Activated naive CD4-positive, alpha-beta T cell treated with anti-CD3 and anti-CD28 coated beads, Interleukin-2, amount 10 ng/mL, durations not matched to agents 7 days and 5 days (primary cell): ENCODE measurements at places on chromosomes 11 and 22.

GRCh38 chr11:123509737-123510578 lies 79.9 kb downstream of the GRAMD1B start:
- no peak for DNase-seq

GRCh38 chr11:94150056-94150455 lies 21.4 kb downstream of the PANX1 start:
- DNase-seq: no peak

GRCh38 chr22:21932347-21932746 lies 20.3 kb downstream of the PPM1F start:
- no peak for DNase-seq

DNA sequence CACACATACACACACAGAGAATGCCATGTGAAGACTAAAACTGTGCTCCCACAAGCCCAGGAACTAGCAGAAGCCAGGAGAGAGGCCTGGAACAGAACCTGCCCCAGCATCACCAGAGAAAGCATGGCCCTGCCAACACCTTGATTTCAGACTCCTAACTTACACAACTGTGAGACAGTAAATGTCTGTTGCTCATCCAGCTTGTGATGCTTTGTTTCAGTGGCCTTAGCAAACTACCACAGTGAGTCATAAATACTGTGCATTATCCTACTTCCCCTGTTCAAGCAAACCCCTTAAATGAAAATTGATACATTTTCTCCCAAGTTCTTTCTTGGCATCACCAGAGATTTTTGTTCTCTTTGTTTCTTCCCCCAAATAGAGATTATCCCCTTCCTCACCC lies 1539.4 kb upstream of the TENM4 start:
- no peak for DNase-seq

GRCh38 chr11:72358466-72359405 lies 75.6 kb downstream of the CLPB start:
- DNase-seq: no peak

- DNase-seq: peak; percentile 15
Observed at GRCh38 chr11:1884303-1884700, 7.4 kb downstream of the PRR33 start.

DNA sequence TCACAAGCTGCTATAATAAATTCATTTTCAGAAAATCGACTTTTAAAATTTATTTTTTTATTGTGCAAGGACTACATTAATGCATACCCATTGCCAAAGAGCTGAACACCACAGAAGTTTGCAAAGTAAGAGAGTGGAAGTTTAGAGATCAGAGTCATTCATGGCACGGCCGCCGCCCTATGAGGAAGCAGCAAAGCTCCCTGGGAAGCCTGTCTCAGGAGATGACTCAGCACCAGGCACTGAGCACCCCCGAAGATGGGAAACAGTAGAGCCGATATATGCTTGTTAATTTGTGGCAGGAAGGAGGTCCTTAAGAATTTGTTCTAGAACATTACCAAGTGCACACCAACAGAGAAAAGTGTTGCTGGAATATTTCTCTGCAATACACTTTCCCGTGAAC lies 693.7 kb downstream of the OPCML start:
- DNase-seq: no peak

DNA sequence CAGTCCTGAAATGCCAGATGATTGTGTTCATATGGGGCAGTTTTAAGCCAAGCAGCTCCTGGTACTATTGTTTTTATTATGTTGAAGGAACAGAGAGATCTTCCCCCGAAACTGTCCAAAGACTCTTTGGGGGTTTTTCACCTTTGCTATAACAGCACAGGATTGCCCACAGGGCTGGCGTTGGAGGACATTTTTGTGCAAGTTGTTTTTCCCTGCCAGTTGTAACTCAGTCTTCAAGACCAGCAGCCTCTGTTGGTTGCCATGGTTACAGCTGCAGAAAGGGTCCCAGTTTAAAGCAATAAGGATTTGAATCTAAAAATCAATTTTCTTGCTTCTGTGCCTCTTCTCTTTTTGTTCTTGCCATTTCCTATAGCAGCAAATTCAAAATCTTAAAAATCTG lies 45.4 kb upstream of the YWHAH start:
- no peak for DNase-seq

- no peak for DNase-seq
Observed at GRCh38 chr11:105937738-105938137, 84.3 kb downstream of the MSANTD4 start.

GRCh38 chr11:50278756-50279155 lies 246.1 kb downstream of the OR4C45 start:
- DNase-seq: no peak

DNA sequence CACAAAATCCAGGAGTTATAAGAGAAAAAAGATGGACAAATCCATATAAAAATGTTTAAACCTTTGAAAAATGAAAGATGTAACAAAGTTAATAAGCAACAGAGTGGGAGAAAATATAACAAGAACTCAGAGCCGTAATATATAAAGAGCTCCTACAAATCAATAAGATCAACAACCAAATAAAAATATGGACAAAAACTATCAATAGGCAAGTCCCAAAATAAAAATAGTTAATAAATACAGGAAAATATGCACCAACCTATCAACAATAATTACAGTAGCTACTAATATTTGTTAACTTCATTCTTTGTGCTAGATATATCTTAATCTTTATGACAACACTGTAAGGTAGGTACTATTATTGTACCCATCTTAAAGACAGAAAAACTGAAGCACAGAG lies 2.8 kb downstream of the CARD10 start:
- no peak for DNase-seq

GRCh38 chr11:10856689-10857458 lies 979 bp downstream of the ZBED5 start:
- no peak for DNase-seq

DNA sequence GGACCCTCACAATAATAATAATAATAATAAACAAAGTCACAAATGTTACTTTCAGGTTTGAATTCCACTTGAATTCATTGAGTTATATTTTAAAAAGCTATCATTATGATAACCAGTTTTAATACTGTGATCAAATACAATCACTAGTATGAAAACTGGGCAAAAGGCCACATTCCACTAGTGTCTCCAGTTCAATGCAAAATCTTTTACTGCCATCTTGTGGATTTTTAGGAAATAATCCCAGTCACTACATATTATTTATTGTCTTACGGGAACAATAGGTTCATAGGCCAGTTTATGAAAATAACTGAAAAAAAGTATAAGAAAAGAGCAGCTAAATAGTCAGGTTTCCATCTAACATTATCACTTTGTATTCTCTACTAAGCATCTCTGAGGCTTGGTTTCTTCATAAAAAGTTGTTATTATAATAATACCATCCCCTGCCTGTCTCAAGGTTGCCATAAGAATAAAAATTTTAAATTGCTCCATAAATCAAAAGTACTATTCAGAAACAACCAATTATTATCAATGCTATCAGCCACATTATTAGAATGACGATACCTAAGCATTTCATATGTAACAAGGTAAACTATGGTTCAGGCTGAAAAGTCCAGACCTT lies 533.9 kb upstream of the CCDC90B start:
- DNase-seq: no peak

- DNase-seq: no peak
Observed at GRCh38 chr22:39254122-39254521, 9.3 kb upstream of the PDGFB start.

DNA sequence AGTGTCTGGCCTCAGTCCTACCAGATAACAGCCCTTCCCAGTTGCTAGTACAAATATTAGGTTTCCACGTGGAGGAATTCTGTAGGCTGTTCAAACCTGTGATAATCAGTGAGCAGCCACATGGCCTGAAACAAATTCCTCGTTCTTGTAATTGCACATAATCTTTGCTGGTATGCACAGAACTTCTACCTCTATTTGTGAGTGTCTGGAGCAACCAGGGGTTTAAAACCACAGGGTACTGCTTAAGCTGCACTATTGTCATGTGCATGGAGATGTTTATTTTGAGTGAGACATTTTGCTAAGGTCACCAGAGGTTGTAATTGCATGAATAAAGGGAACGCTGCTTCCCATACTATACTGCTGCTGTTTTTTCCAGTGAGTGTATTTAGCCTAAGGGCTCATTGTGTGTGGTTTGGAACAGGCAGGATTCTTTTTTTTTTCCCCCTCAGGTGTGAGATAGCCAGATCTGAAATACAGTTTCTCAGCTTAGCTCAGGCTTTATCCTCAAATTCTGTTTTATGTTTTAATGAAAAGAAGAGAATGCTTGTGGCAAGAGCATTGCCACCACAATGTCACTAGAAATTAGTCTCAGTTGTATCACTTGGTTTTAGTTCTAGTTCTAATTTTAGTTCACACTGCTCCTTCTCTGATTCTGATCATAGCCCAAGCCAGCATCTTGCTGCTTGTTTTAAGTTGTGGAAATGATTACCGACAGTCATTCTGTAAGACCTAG lies 60.5 kb downstream of the CYB5R2 start:
- no peak for DNase-seq

DNA sequence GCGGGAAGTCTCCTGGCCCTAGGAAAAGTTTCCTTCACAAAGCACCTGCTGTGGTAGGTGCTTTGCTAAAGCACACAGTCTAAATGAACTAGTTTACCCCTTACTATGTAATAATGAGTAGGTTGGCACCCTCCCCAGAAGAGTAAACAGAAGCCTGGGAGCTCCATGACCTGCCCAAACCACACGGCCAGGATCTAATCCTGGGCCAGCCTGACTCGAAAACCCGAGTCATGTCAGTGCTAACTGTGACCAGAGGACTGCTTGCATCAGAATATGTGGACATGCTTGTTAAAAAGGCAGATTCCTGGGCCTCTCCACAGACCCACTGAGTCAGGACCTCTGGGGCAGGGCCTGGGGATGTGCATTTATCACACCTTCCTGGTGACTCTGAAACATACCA lies 67.7 kb downstream of the PANX1 start:
- DNase-seq: no peak

DNA sequence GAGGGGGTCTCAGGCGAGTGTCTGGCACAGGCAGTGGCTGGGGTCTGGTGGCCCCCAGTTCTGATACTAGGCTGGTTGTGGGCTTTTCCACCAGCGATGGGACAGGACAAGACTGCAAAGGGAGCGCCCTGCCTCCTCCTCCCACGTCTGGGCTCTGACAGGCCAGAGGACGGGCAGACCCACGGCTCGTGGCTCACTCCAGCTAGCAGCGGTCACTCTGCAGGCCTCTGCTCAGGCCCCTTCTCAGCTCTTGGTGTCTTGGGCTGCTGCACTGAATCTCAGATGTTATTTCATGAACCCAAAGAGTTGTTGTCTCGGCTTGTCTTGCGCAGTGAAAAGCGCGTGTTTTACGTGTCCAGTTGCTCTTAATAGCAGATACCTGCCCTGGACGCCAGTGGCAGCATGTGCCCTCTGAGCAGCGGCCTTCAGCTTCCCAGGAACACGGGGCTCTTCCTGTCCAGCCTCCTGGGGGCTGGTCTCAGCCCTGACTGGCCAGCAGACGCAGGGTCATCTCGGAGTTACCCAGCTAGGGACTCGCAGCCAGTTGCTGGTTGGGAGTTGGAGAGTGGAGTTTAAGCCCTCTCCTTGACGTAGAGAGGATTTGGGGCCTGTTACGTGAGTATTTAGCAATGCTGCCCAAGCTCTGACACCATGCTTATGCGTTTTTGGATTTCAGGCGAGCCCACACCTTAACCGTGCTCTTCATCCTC lies 9.6 kb downstream of the PTDSS2 start:
- no peak for DNase-seq

GRCh38 chr11:60929764-60930163 lies 5.5 kb downstream of the TMEM132A start:
- DNase-seq: no peak

- DNase-seq: no peak
Observed at GRCh38 chr11:131802440-131803115, 432.2 kb downstream of the NTM start.
